Anterior cingulate cortex (tissue), 58 donors: ENCODE measurements at places on chromosomes 5 and 9.

- no peak for DNase-seq
Observed at GRCh38 chr5:121628783-121629182, 222.9 kb upstream of the FTMT start.

DNA sequence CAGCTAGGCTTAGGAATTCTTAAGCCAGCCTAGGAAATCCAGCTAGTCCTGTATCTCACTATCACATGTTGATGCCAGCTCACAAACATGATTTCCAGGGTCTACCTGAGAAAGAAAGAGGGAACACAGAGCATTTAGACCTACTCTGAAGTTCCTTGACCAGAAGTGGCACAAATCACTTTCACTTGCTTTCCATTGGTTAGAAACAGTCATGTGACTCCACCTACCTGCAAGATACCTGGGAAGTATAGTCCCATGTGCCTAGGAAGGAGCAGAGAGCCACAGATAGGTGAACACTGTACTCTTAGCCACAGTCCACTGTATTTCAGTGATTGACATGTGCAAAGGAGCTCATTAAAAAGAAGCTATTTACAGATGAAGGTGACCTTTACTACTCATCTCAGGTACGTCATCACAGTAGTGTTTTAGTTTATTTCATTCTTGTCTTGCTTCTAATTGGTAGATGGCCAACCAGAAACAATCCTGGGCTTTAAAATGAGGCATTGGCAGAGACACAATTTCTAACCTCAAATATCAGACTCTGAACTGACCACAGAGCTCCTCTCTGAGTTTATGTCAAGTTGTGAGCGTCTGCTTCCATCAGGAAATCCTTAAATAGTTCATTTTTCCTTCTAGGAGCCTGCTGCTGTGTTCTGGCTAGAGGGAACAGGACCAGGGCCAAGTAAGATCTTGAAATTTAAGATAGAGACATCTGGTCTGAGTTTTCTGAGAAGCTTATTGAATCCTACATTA is 340.7 kb downstream of the TLE4 start:
- DNase-seq = no peak

- DNase-seq = no peak
Observed at GRCh38 chr5:25107853-25108252, 463.1 kb upstream of the CDH10 start.

DNA sequence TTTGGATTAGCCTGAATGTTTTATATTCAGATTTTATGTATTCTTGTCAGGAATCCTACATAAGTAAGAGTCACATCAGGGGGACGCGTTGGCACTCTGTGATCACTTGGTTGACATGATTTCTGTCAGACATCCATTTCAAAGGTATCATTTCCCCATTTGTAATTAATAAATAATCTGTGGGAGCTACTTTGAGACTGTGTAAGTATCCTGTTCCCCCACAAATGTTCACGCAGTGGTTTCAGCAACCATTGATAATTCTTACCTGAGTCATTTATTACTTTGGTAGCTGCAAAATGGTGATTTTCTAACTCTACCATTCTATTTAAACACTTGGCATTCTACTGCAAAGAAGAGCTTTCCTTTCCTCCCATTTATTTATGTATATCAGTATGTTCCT is 56.9 kb upstream of the TBC1D2 start:
- DNase-seq = no peak

DNA sequence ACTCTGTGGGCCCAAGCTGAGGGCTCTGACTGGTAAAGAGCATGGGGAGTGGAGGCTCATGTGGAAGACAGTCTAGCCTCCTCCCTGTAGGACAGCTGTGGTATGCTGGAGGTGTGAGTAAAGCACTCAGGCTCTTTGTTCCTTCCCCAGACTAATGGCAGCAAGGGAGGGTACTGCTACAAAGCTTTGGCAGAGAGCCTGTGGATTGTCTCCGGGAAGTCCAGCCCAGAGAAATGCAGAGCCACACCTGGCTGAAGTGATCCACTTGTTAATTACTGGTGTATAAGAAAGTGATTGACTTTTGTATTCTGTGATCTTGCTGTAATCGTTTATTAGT is 161.7 kb downstream of the OXCT1 start:
- no peak for DNase-seq

- DNase-seq = no peak
Observed at GRCh38 chr5:43051684-43052083, 11.6 kb upstream of the ANXA2R start.
